Left ventricle myocardium inferior (tissue), 1 donor: ENCODE measurements at places on chromosomes 11 and 22.

GRCh38 chr22:29387921-29388758 lies at the start of gene AP1B1:
Gene AP1B1 (minus strand): TSS chr22:29388570. CDS start chr22:29367243, 21,327 bp downstream.
- peak; percentile 95 for DNase-seq
- no peaks in the 10 kb centered on the region for H3K36me3 ChIP-seq
- H3K4me1 ChIP-seq = peaks cover 45% of the 10 kb centered on the region

- H3K4me3 ChIP-seq = no peak overlapping the region
- peaks cover 10% of the 10 kb centered on the region for H3K36me3 ChIP-seq
- H3K27me3 ChIP-seq = no peaks in the 10 kb centered on the region
- no peak for DNase-seq
Measured at GRCh38 chr11:72326151-72326848, 82.3 kb upstream of the PHOX2A start.

- H3K4me1 ChIP-seq = no peaks in the 10 kb centered on the region
- H3K4me3 ChIP-seq = no peak overlapping the region
- no peak overlapping the region for H3K27ac ChIP-seq
- H3K27me3 ChIP-seq = no peaks in the 10 kb centered on the region
- no peaks in the 10 kb centered on the region for H3K36me3 ChIP-seq
Measured at GRCh38 chr11:111476956-111477355, 35.2 kb downstream of the BTG4 start.

GRCh38 chr11:44221456-44221855 lies 88.5 kb downstream of the ALX4 start:
- DNase-seq = no peak
- H3K4me3 ChIP-seq = no peak overlapping the region
- H3K27ac ChIP-seq = no peak overlapping the region
- H3K4me1 ChIP-seq = peaks cover 29% of the 10 kb centered on the region
- no peaks in the 10 kb centered on the region for H3K36me3 ChIP-seq

- DNase-seq = no peak
- peak overlapping the region; percentile 91 for H3K27ac ChIP-seq
- peaks cover 16% of the 10 kb centered on the region for H3K27me3 ChIP-seq
- peaks cover 32% of the 10 kb centered on the region for H3K36me3 ChIP-seq
Measured at GRCh38 chr11:57336111-57336666, 497 bp upstream of the SSRP1 start.

DNA sequence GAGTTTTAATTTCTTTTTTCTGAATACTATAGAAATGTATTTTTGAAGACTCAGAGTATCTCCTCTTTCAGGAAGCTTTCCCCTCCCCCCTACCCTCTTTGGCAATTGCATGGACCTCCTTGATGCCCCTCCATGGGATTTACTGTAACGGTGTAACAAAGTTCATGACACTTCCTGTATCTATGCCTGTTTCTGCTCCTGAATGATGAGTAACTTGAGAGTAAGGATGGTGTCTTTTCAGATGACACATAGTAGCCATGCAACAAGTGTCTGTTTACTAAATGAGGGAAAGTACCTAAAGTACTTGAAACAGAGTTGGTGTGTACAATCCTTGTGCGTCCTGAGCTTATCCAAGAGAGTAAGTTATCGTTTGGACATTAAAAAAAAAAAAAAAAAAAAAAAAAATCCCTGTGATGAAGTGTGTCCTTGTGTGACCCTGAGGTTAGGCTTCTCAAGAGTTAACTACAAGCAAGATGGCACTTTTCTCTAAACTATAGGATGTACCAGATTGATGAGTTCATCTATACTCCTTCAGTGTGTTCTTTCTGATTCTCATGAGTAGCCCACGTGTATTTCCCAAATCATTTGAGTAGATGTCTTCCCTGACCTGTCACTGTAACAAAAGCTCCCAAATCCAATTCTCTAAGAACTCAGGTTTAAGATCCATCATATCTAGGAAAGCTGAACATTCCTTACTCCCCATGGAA lies 7.4 kb downstream of the ETS1 start:
- H3K4me1 ChIP-seq = peaks cover 84% of the 10 kb centered on the region
- no peaks in the 10 kb centered on the region for H3K36me3 ChIP-seq
- H3K27me3 ChIP-seq = no peaks in the 10 kb centered on the region
- H3K27ac ChIP-seq = peak overlapping the region; percentile 63
- DNase-seq = no peak

DNA sequence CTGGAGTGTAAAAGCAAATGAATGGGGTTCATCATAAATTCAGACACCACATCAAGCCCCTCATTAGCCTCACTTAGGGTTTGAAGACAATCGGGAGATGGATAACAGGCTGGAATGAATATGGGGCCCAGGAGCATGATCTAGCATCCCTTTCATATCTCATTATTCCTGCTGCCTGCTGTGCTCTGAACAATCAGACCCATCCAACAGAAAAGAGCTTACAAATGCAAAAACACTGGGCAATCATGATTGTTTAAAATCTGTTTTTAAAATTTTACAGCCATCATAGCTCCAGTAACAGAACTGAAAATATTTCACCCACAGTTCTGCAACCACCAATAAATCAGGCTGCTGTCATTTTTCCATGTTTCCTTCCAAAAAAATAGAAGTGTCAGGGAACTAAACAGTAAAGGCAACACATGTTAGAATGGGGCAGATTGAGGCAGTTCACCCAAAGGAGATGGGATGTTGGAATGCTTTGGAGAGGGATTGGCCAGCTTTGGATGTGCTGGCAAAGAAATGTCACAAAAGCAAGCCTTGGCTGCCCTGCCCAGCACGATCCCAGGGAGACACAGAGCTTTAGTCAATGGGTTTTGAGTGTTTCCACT lies 47.8 kb upstream of the BMAL1 start:
- H3K27ac ChIP-seq = no peak overlapping the region
- no peak for DNase-seq
- H3K27me3 ChIP-seq = peaks cover 14% of the 10 kb centered on the region
- H3K4me1 ChIP-seq = no peaks in the 10 kb centered on the region
- H3K36me3 ChIP-seq = no peaks in the 10 kb centered on the region

- no peak overlapping the region for H3K4me3 ChIP-seq
- peaks cover 36% of the 10 kb centered on the region for H3K4me1 ChIP-seq
- DNase-seq = no peak
- H3K36me3 ChIP-seq = no peaks in the 10 kb centered on the region
Measured at GRCh38 chr11:61713906-61714305, 33.7 kb downstream of the DAGLA start.

GRCh38 chr22:38289583-38290082 lies 16.8 kb upstream of the TMEM184B start:
- no peak overlapping the region for H3K4me3 ChIP-seq
- H3K4me1 ChIP-seq = peaks cover 36% of the 10 kb centered on the region
- peak overlapping the region; percentile 74 for H3K27ac ChIP-seq
- no peak for DNase-seq
- no peaks in the 10 kb centered on the region for H3K27me3 ChIP-seq

GRCh38 chr11:68970921-68971636 lies 9.7 kb downstream of the MRGPRD start:
- no peaks in the 10 kb centered on the region for H3K27me3 ChIP-seq
- no peaks in the 10 kb centered on the region for H3K36me3 ChIP-seq
- H3K4me1 ChIP-seq = peaks cover 10% of the 10 kb centered on the region

- peaks cover 100% of the 10 kb centered on the region for H3K4me1 ChIP-seq
- DNase-seq = no peak
- H3K27ac ChIP-seq = peak overlapping the region; percentile 95
- peak overlapping the region; percentile 41 for H3K4me3 ChIP-seq
Measured at GRCh38 chr22:42934338-42934737, 77.3 kb upstream of the ARFGAP3 start.

DNA sequence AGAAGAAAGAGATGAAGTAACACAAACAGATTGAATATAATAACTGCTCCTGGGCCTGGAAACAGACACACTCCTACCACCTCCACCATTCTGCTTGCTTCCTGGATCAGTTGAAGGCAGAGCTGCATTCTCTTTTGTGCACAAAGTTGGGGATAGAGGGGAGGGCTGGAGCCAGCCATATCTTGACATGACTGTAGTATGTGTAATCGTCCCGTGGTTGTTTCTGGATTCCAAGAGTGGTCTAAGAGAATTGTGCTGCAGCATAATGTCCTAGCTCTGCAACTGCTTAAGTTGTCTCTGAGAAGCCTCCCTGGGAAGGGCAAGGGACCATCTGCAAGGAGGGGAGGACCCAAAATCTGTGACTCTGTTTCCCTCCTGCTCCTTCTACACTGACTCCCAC lies 3.2 kb downstream of the CRY2 start:
- H3K27me3 ChIP-seq = no peaks in the 10 kb centered on the region
- no peaks in the 10 kb centered on the region for H3K36me3 ChIP-seq
- peaks cover 94% of the 10 kb centered on the region for H3K4me1 ChIP-seq
- H3K27ac ChIP-seq = peak overlapping the region; percentile 99

- H3K36me3 ChIP-seq = no peaks in the 10 kb centered on the region
- H3K27ac ChIP-seq = peak overlapping the region; percentile 79
- no peak for DNase-seq
- H3K4me1 ChIP-seq = peaks cover 55% of the 10 kb centered on the region
- no peak overlapping the region for H3K4me3 ChIP-seq
- no peaks in the 10 kb centered on the region for H3K27me3 ChIP-seq
Measured at GRCh38 chr11:64888729-64889511, 10.5 kb upstream of the EHD1 start.

GRCh38 chr22:19663821-19664355 lies 50.4 kb upstream of the SEPTIN5 start:
- DNase-seq = peak; percentile 71
- no peaks in the 10 kb centered on the region for H3K27me3 ChIP-seq
- peak overlapping the region; percentile 2 for H3K4me3 ChIP-seq
- no peaks in the 10 kb centered on the region for H3K36me3 ChIP-seq

DNA sequence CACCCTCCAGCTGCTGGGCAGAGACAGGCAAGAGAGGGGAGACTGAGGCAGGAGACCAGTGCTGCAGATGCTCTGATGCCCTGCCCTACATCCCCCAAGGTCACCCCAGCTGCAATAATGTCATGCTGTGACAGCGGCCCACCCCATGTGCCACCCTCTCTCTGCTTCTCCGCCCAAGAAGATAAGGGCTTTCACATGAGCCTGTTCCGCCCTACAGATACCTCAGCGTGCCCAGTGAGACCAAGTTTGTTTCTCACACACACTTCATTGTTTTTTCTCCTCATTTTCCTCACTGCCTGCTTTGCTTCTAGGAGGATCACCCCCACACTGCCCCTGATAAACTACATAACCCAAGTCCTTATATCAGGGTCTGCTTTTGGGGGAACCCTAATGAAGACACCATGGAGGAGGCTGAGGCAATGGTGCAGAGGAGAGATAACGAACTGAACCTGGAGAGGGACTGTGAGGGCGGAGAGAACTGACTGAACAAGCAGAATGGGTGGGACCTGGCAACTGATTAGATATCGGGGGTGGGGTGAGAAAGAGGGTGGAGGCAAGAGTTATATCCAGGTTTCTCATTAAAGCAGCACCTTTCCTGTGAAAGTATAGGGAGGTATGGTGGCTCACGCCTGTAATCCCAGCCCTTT lies 37.5 kb upstream of the TSKU start:
- peak overlapping the region; percentile 62 for H3K27ac ChIP-seq
- no peak overlapping the region for H3K4me3 ChIP-seq
- H3K27me3 ChIP-seq = no peaks in the 10 kb centered on the region
- peaks cover 37% of the 10 kb centered on the region for H3K4me1 ChIP-seq
- H3K36me3 ChIP-seq = no peaks in the 10 kb centered on the region

DNA sequence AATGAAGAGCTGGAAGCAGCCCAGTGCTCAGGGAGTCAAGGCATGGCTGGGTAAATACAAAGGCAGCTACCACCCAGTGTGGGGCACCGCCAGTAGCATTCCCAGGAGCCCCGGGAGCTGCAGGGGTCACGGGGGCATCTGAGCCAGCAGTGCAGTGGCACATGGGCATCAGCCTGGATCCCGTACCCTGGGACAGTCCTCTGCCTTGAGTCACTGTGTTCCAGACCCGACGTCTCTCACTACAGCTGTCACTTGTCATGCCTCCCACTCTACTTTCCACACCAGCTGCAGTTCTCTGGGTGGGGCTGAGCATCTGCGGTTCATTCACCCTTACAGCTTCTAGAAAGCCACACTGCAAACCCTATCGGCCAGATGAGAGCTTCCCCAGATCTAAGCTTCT lies 29.6 kb downstream of the DHCR7 start:
- no peaks in the 10 kb centered on the region for H3K36me3 ChIP-seq
- no peaks in the 10 kb centered on the region for H3K4me1 ChIP-seq
- no peak for DNase-seq
- peaks cover 15% of the 10 kb centered on the region for H3K27me3 ChIP-seq

DNA sequence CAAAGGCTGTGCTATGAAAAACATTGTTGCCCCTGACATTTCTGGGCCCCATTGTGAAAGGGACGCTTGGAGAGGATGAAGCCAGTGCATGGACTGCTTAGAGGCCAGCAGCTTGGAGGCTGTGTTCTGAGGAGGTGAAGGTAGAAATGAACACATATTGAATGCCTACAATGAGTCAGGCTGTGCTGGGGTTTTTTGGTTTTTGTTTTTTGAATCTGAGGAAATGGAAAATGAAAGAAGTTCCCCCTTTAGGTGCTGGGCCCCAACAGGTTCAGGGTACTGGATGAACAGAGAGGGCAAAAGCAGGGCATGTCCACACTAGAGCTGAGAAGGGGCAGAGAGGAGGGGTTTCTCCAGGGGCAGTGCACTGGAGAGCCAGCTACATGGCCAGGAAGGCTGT lies 166.1 kb upstream of the API5 start:
- no peaks in the 10 kb centered on the region for H3K36me3 ChIP-seq
- H3K4me3 ChIP-seq = no peak overlapping the region
- no peaks in the 10 kb centered on the region for H3K27me3 ChIP-seq

DNA sequence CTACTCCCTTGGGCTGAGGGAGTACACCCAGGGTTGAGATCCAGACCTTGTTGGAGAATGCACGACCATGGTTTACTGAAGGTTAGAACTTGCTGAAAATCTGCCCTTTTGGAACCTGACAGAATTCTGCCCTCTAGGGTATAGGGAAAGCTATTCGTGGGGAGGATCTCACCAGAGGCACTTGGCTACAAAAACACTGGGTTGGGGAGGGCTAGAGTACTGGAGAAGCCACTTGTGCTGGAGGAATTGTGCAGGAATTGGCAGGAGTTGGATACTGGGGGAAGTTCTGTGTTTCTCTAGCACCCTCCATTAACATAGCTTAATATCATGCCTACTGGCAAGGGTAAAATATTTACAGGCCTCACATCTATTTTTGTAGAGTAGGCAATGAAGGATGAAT lies 55.8 kb downstream of the PPME1 start:
- no peak overlapping the region for H3K4me3 ChIP-seq
- H3K27me3 ChIP-seq = no peaks in the 10 kb centered on the region
- no peak for DNase-seq
- H3K36me3 ChIP-seq = peaks cover 20% of the 10 kb centered on the region
- H3K4me1 ChIP-seq = peaks cover 25% of the 10 kb centered on the region
- H3K27ac ChIP-seq = peak overlapping the region; percentile 59
